Activated CD4-positive, alpha-beta T cell treated with anti-CD3 and anti-CD28 coated beads for 36 hours (primary cell): ENCODE measurements at places on chromosomes 4 and X. TPM values are rescaled to one million over a fixed set of nuclear protein-coding genes. Genes with fewer than 3 reads are reported as not detected.

APLN gene
- 2.1 TPM for total RNA-seq

C1QTNF7 gene
- total RNA-seq: not detected

PCDH10 gene
- not detected for total RNA-seq

AGTR2 gene
- not detected for total RNA-seq

AFF1 gene
- 57.8 TPM for total RNA-seq

ARMCX1 gene
- 2.6 TPM for total RNA-seq

PASD1 gene
- total RNA-seq: not detected

MAP7D2 gene
- 0.44 TPM for total RNA-seq

SRPK3 gene
- not detected for total RNA-seq

DUX4 gene
- not detected for total RNA-seq

GRCh38 chr4:168152837-168153500 lies 60.6 kb downstream of the ANXA10 start:
- H3K4me3 ChIP-seq: no peak overlapping the region
- H3K27me3 ChIP-seq: no peaks in the 10 kb centered on the region
- no peak overlapping the region for H3K27ac ChIP-seq
- peaks cover 5% of the 10 kb centered on the region for H3K4me1 ChIP-seq
- DNase-seq: no peak
- no peaks in the 10 kb centered on the region for H3K36me3 ChIP-seq

GRCh38 chr4:98046665-98047064 lies 96.6 kb downstream of the STPG2 start:
- H3K27ac ChIP-seq: no peak overlapping the region
- H3K36me3 ChIP-seq: no peaks in the 10 kb centered on the region
- no peak for DNase-seq
- no peaks in the 10 kb centered on the region for H3K4me1 ChIP-seq

DNA sequence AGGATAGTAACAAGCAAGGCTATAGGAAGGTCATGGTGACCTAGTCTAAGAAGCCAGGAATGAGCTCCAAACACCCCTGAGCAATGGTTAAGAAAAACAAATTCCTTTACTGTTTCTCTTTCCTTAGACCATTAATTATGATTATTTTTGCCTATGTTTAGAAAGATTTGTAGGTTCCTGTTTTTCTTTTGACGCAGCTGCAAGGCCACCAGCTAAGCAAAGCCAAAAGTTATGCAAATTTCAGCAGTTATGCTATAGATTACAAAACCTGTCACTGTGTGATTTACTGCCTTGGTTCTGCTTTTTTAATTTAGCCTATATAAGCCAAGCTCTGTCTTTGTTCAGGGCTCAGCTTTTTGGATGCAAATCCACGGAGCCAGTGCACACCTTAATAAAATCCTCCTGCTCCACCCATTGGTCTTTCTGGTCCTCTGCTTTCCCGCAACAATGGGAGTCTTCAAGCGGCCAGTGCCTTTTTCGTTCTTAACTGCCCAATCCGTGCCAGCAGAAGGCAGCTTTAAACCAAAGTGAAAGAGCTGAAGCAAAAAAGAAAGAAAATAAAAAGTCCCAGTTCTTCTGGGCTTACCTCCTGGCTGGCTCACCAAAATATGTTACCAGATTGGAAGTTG lies 1.4 kb upstream of the CEP135 start:
- H3K36me3 ChIP-seq: peaks cover 2% of the 10 kb centered on the region
- DNase-seq: peak; percentile 26
- H3K27ac ChIP-seq: peak overlapping the region; percentile 94
- H3K4me1 ChIP-seq: peaks cover 37% of the 10 kb centered on the region
- H3K4me3 ChIP-seq: peak overlapping the region; percentile 79

GRCh38 chr4:71444395-71444794 lies 105.6 kb downstream of the SLC4A4 start:
- H3K4me1 ChIP-seq: no peaks in the 10 kb centered on the region
- no peak overlapping the region for H3K27ac ChIP-seq
- H3K36me3 ChIP-seq: no peaks in the 10 kb centered on the region

DNA sequence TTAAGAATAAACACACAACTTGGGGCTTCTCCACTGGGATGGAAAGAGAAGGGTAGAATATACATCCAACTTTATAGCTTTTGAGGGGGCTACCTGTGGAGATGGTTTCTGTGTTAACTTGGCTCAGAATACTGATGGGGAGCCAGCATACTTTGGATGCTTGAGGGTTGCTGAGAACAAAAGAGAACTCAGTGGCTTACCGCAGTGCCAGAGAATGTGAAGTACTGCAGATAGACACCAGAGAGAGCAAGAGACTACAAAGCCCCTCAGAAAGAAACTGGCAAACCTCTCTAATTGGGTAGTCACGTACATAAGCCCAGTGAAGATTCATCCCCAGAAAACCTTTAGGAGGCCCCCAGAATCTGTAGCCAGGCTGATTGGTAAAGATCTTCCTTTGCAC lies 214.4 kb downstream of the DCHS2 start:
- H3K4me1 ChIP-seq: no peaks in the 10 kb centered on the region
- H3K4me3 ChIP-seq: no peak overlapping the region
- no peak overlapping the region for H3K27ac ChIP-seq
- no peak for DNase-seq

DNA sequence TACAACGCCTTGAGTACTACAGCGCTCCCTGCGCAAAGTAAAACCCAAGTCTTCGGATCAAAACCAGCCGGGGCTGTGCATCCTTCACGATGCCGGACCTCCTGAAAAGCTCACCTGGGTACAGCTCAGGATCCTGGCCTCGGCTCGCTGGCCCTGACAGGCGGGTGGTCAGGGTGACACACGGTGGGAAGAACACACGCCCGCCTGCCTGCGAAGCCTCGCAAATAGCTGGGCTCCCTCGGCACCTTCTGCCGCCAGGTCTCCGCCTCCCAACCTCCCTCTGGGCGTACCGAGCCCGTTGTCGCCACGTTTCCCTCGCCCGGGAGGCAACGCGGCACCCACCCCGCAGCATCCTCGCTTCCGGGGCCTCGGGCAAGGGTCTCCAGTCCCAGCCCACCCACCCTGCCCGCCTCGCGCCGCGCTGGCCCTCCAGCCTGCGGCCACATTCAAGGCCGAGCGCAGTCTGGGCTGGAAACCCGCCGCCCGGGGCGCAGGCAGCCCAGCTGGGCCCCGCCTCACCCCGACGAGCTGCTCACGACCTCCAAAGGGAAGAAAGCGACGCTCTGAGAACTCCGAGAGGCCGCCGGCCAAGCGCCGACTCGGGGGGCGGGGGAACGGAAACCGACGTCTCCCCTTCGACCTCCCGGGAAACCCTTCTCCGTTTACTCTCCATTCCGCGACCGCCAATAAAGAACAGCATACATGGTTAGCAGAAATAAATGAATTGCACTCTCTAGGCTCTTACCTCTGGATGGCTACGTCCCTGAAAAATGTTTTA lies 511 bp downstream of the PPM1K start:
- peak; percentile 77 for DNase-seq
- H3K27ac ChIP-seq: peak overlapping the region; percentile 100
- peak overlapping the region; percentile 96 for H3K4me3 ChIP-seq
- no peaks in the 10 kb centered on the region for H3K27me3 ChIP-seq
- peaks cover 40% of the 10 kb centered on the region for H3K4me1 ChIP-seq

DNA sequence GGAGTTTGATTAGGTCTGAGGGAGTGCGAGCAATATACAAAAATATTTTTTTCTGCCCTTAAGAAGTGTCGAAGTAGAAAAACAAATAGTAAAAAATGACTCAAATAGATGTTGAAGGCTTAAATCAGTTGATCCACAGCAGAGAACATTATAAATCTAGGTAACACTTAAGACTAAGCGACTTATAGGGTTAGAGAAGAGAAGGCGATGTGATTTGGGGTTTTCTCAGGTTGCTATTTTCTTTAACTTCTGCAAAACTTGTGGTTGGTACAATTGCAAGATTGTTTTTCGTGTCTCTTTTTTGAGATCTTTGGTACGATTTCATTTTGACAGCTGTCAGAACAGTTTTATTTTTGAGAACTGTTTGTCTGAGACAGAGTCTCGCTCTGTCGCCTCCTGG lies 1479.5 kb downstream of the PCDH7 start:
- no peaks in the 10 kb centered on the region for H3K36me3 ChIP-seq
- H3K4me1 ChIP-seq: no peaks in the 10 kb centered on the region
- no peak overlapping the region for H3K4me3 ChIP-seq
- DNase-seq: no peak
- no peak overlapping the region for H3K27ac ChIP-seq
- no peaks in the 10 kb centered on the region for H3K27me3 ChIP-seq

DNA sequence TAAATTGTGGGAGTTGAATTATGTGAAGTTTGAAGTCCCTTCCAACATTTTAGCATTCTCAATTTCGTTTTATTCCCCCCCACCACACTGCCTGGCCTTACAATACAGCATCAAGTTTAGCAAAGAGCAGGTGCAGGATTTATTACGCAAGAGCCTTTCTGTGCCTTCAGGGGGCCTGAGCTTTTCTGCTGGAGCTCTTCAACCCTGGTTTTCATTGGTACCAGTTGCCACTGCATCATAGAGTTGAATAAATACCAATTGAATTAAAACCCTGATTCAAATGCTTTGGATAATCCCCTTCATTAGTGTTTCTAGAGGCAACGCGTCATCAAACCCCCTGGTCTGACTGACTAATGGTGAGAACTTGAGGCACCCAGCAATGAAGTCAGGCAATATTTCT lies 43.6 kb upstream of the KIT start:
- no peaks in the 10 kb centered on the region for H3K36me3 ChIP-seq
- H3K27me3 ChIP-seq: no peaks in the 10 kb centered on the region
- H3K4me1 ChIP-seq: no peaks in the 10 kb centered on the region
- DNase-seq: no peak
- H3K27ac ChIP-seq: no peak overlapping the region

DNA sequence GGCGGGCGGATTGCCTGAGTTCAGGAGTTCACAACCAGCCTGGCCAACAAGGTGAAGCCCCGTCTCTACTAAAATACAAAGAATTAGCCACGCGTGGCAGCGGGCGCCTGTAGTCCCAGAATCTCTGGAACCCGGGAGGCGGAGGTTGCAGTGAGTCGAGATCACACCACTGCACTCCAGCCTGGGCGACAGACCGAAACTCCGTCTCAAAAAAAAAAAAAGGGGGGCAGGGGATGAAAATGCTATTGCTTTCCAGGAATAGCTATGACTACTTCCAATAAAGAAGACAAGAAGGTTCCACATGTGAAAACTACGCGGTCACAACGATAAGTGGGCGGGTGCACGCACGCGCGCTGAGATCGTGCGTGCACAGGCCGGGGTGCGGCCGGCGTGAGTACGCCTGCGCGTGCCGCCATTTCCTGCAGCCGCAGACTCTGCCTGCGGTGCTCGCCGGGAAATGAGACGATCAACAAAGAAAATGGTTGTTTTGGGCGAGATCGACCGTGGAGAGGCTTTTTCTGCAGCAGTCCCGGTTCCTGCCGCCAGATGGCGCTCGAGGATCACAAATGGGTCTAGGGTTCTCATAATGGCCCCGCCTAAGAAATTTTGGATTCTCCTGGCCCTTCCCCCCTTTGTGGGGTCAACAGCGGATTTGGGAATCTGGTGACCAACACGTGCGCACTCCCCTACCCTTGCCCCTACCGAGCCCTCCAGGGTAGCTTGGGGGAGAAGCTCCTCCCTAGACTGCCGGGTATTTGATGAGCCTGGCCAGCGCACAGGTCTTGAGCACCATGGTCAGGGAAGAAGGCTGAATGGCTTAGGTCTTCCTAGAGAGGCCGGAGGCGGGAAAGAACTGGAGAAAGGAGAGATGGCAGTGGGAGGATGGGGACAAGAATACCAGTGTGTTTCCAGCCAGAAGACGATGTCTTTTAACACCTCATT lies 35.1 kb downstream of the PNMA5 start:
- H3K27me3 ChIP-seq: no peaks in the 10 kb centered on the region
- H3K4me3 ChIP-seq: peak overlapping the region; percentile 52
- no peaks in the 10 kb centered on the region for H3K36me3 ChIP-seq
- DNase-seq: peak; percentile 91
- H3K27ac ChIP-seq: peak overlapping the region; percentile 91
- H3K4me1 ChIP-seq: peaks cover 6% of the 10 kb centered on the region

DNA sequence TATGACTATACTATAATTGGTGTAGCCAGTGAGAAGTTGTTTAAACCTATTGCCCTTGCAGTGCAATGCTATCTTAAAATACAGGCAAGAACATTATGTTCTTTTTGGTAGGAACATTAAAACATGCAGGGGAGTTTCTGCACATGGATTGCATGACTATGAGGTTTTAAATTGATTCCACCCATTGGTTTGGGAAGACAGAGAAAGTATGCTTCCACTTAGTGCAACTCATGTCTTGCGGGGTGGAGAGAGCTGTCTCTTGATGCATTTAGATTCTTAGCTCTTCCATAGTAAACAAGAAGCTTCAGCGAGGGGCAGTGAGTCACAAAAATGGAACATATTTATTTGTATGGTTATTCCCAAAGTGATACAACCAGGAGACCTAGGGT lies 39.5 kb upstream of the RASL11B start:
- H3K36me3 ChIP-seq: peaks cover 4% of the 10 kb centered on the region
- DNase-seq: no peak
- H3K4me3 ChIP-seq: no peak overlapping the region
- no peaks in the 10 kb centered on the region for H3K27me3 ChIP-seq
- H3K4me1 ChIP-seq: peaks cover 37% of the 10 kb centered on the region

DNA sequence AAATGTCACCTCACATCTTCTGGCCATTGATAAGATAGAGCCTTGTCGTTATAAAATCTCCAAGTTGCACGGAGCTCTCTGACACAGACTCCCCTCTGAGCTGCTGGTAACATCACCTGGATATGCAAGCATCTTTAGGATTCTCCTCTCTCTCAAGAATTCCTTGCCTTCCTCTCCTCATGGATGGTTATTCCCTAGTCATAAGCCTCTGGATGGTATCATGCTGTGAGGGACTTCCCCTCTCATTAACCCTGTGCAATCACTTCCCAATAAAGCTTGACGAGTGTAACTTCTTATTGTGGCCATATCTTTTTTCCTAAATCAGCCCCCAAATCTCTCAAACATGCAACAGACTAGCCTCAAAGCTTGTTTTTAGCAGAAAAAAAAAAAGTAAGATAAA lies 1057.0 kb upstream of the SLIT2 start:
- no peaks in the 10 kb centered on the region for H3K36me3 ChIP-seq
- no peak overlapping the region for H3K4me3 ChIP-seq
- H3K4me1 ChIP-seq: no peaks in the 10 kb centered on the region

DNA sequence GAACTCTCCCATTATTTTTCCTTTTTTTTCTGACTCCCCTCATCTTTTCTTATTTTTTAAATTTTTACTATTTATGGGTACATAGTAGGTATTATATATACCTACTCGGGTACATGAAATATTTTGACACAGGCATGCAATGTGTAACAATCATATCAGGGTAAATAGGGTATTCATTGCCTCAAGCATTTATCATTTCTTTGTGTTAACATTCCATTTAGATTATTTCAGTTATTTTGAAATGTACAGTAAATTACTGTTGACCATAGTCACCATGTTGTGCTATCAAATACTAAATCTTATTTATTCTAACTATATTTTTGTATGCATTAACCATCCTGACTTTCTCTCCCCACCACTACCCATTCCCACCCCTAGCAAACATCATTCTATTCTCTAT lies 33.8 kb upstream of the SLIT2 start:
- H3K27me3 ChIP-seq: no peaks in the 10 kb centered on the region
- H3K27ac ChIP-seq: no peak overlapping the region
- no peaks in the 10 kb centered on the region for H3K4me1 ChIP-seq
- H3K4me3 ChIP-seq: no peak overlapping the region

- H3K4me3 ChIP-seq: no peak overlapping the region
- DNase-seq: no peak
- peaks cover 15% of the 10 kb centered on the region for H3K36me3 ChIP-seq
- H3K27me3 ChIP-seq: no peaks in the 10 kb centered on the region
Observed at GRCh38 chrX:155259752-155260151, 4.5 kb downstream of the RAB39B start.

- H3K4me3 ChIP-seq: no peak overlapping the region
- no peak for DNase-seq
- peaks cover 46% of the 10 kb centered on the region for H3K4me1 ChIP-seq
- peak overlapping the region; percentile 86 for H3K27ac ChIP-seq
- H3K27me3 ChIP-seq: no peaks in the 10 kb centered on the region
- H3K36me3 ChIP-seq: peaks cover 47% of the 10 kb centered on the region
Observed at GRCh38 chr4:102552781-102553180, 51.6 kb downstream of the NFKB1 start.
